Esophagus (tissue), 2 donors: ENCODE measurements at places on chromosomes 5 and 9. TPM values are rescaled to one million over a fixed set of nuclear protein-coding genes. Genes with fewer than 3 reads are reported as not detected.

The MORN5 gene
- polyA plus RNA-seq, result 0.69 TPM

The IL7R gene
- 2.7 TPM for polyA plus RNA-seq

The ZNF367 gene
- 2.5 TPM for polyA plus RNA-seq

The C9orf153 gene
- polyA plus RNA-seq, result 0.02 TPM

The OR13C5 gene
- not detected for polyA plus RNA-seq

The CNTNAP3B gene
- 7.3 TPM for polyA plus RNA-seq

The FABP6 gene
- 1.8 TPM for polyA plus RNA-seq

The DAPK1 gene
- polyA plus RNA-seq, result 1.7 TPM

The SLC45A2 gene
- polyA plus RNA-seq, result not detected

The PCDHGB5 gene
- polyA plus RNA-seq, result 1.7 TPM

The PCDHGB6 gene
- 0.92 TPM for polyA plus RNA-seq

The PRR16 gene
- 0.35 TPM for polyA plus RNA-seq

The ADAMTS12 gene
- polyA plus RNA-seq, result 0.20 TPM

The PALM2AKAP2 gene
- 0.02 TPM for polyA plus RNA-seq

The MARCHF3 gene
- polyA plus RNA-seq, result 1.5 TPM

The SPATA31C1 gene
- not detected for polyA plus RNA-seq

The TLR4 gene
- polyA plus RNA-seq, result 0.47 TPM

The SLC23A1 gene
- polyA plus RNA-seq, result 0.12 TPM

The GPR150 gene
- not detected for polyA plus RNA-seq

The SPATA31A3 gene
- polyA plus RNA-seq, result not detected

The INSYN2B gene
- polyA plus RNA-seq, result 0.01 TPM
